ENCODE measurements at places on chromosomes 1 and 21.

DNA sequence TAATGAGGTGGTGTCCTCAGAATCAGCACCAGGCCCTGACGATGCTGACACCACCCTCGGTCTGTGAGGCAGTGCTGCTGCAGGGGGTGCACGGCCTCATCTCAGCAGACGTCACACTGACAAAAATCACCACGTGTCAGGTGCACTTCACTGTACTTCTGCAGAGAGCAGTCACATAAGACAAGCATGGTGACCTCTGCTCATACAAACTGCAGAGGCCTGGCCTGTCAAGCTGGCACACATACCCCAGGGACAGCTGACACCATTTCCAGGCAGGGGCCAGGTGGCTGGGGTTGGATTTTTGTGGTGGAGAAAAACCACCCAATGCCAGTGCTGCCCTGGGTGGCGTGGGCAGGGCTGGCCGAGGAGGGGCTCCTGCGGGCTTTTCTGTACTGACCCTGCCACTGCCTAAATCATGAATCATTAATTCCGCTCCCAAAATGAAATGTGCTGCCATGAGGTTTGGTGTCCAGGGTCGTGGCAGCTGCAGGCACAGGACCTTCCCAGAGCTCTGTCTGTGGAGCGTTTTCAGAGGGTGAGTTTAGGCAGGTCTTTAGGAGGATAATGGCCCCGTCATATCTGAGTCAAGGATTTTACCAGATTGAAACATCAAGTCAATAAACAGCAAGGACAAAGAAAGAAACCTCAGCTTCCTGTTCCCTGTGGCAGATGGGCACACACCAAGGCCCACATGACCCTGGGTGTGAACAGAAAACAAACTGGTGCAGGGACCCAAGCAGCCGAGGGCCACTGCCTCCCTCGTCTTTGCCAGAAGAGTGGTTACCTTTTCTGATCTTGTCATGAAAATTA, 33.4 kb upstream of the GPR153 start:
- no peak for DNase-seq

- no peak for DNase-seq
Observed at GRCh38 chr1:51203874-51204245, 32.2 kb upstream of the RNF11 start.

- DNase-seq: no peak
Observed at GRCh38 chr1:109827466-109827865, 63.7 kb upstream of the EPS8L3 start.

GRCh38 chr1:39326836-39327235, 122.3 kb downstream of the MACF1 start:
- no peak for DNase-seq

DNA sequence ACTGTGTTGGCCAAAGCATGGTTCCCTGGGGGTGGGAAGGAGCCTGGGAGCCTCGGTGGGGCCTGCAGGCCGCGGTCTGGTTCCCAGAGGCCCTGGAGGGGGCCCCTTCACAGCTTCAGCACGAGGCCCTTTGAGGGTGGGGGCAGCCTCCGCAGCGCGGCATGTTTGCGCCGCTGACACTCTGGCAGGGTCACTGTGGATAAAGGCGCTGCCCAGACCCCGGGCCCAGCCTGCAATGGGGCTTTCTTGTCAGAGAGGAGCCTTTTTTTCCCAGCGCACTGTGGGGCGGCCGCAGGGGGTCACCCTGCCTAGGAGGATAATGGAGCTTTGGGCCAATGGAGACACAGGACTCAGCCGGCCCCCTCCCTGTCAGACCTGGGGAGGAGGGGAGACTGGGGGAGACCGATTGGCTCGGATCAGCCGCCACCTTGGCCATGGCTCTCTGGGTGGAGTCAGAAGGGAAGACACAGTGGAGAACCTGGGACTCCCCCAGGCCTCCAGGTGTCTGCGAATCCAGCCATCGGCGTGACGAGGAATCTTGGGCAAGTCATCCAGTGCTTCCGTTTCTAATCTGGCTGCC, 26.0 kb downstream of the EPHB2 start:
- no peak for DNase-seq

- DNase-seq: no peak
Observed at GRCh38 chr1:63864224-63864641, 90.4 kb downstream of the ROR1 start.

GRCh38 chr1:173295995-173296394, 88.9 kb upstream of the TNFSF4 start:
- DNase-seq: no peak

DNA sequence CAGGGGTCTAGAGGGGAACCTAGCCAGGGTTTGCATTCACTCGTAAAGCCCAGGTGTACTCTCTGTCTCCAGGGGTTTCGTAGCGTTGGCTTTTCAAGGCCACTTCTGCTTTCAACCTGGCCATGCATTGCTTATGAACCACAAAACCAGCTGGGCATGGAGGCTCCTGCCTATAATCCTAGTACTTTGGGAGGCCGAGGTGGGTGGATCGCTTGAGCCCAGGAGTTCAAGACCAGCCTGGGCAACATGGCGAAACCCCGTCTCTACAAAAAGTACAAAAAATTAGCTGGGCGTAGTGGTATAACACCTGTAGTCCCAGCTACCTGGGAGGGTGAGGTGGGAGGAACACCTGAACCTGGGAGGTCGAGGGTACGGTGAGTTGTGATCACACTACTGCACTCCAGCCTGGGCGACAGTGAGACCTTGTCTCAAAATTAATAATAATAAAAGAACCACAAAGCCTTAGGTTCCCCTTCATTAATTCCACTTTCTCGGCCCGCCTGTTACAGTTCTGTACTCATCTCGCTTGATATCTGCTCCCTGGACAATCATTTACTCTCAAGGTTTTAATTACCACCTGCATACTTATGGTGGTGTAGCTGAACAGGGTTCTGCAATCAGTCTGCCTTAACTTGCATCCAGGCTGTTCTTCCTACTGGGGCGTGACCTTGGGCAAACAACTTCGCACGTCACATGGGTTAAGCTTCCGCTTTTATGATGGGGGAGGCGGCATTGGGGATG, 6.1 kb downstream of the SLC16A4 start:
- DNase-seq: no peak

DNA sequence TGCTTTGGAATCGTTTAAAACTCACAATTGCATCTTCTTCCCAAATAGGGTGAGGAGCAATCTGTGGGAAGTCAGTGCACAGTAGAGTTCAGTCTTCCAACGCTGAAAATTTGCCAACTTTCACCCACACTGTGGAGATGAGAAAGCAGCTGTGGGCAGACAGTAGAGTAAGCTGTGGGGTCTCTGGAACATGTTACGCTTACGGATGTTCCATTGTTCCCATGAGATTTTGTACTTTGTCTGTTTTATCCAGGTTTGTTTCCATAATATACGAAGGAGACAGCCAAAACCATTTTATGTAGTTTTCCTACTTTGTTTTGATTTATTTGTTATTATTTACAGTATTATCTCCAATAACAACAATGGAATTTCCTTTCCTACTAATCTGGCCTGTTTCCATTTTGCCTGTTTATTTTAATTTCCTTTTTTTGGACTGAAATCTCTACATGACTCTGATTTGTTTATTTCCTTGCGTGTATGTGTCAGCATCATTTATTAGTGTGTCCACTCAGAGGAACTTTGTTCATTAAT, 65.1 kb upstream of the RGL1 start:
- DNase-seq: no peak

- no peak for DNase-seq
Observed at GRCh38 chr1:105343317-105343716, 1593.6 kb downstream of the AMY1C start.

GRCh38 chr1:81366173-81366572, 434.6 kb upstream of the ADGRL2 start:
- DNase-seq: no peak

- no peak for DNase-seq
Observed at GRCh38 chr1:9321480-9321849, 28.8 kb downstream of the SPSB1 start.

DNA sequence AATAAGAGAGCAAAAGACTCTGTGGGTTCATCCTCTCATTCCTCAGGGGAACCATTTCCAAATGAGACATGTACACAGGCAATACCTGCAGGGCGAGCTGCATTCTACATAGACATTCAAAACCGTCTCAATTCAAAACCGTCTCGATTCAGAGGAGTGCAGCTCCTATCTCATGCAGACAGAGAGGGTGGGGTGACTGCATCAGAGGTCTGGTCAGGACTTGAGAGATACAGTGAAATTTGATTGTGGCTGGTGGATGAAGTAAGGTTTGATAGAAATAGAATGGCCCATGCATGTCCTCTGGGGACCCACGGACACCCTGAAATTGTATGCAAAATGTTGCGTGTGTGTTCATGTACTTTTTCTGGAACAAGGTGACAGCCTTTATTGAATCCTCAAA, 27.3 kb downstream of the TEX35 start:
- no peak for DNase-seq

DNA sequence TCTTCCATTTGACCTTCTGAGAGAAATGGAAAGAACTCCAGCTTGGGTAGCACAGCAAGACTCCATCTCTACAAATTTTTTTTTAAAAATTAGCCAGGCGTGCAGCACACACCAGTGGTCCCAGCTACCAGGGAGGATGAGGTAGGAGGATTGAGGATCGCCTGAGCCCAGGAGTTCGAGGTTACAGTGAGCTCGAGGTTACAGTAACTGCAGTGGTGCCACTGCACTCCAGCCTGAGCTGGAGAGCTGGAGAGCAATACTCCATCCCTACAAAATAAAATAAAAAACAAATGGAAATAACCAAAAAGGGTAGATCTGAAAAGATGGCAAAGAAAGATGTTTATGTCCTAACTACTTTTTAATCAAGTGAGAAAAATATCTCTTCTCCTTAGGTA, 14.5 kb downstream of the POGZ start:
- no peak for DNase-seq

GRCh38 chr1:226381226-226381998, 26.5 kb downstream of the PARP1 start:
- DNase-seq: no peak

GRCh38 chr21:44552681-44553080, 1.4 kb upstream of the KRTAP10-2 start:
- DNase-seq: no peak

DNA sequence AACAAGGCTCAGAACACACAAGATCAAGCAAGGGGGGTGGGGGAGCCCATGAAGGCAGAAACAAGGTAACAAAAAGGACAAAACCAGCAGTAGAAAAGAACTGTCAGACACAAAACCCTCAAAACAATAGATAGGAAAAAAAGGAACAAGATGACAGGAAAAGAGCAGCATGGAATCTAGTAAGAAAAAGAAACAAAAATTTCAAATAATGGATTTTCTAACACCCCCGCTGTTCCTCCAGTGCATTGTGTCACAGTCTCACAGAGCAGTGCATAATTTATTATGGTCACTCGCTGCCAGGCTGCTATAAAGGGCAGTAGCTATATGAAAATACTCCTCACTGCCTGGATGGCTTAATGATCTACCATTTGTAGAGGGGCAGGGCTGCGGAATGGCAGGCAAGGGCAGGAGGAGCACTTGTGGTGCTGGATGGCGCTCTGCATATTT, 567.9 kb downstream of the DPYD start:
- DNase-seq: no peak

Measured in effector CD8-positive, alpha-beta T cell (primary cell).